Tongue (tissue), 3 donors: ENCODE measurements at places on chromosomes 13 and 19. TPM values are rescaled to one million over a fixed set of nuclear protein-coding genes. Genes with fewer than 3 reads are reported as not detected.

DNA sequence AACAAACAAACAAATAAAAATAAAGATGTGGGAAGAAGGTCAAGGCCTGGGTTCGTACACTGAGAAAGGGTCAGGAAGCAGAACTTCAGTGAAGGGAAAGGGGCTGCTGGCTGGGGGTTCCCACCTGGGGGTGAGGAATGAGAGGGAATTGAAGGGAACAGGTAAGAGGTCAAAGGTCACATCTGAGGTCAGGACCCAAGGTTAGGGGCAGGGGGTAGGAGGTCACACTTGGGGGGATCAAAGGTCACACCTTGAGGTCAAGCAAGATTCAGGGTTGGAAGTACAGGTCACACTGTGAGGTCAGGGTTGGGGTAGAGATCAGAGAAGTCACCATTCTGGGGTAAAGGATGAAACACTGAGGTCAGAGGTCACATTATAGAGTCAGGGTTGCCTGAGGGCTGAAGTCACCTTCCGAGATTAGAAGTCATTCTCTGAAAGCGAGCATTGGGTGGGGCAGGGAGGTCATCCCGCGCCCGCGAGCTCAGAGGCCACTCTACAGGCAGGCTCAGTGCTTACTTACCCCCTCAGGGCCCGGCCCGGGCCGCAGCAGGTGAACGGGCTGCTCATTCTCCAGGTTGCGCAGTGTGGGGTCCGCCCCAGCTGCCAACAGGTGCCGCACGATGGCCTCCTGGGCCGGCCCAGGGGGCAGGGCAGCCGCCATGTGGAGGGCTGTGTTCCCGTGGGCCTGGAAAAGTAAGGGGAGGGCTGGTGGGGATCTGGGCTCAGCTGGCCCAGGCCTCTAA lies 10.8 kb downstream of the NFKBID start:
- no peak for DNase-seq

DNA sequence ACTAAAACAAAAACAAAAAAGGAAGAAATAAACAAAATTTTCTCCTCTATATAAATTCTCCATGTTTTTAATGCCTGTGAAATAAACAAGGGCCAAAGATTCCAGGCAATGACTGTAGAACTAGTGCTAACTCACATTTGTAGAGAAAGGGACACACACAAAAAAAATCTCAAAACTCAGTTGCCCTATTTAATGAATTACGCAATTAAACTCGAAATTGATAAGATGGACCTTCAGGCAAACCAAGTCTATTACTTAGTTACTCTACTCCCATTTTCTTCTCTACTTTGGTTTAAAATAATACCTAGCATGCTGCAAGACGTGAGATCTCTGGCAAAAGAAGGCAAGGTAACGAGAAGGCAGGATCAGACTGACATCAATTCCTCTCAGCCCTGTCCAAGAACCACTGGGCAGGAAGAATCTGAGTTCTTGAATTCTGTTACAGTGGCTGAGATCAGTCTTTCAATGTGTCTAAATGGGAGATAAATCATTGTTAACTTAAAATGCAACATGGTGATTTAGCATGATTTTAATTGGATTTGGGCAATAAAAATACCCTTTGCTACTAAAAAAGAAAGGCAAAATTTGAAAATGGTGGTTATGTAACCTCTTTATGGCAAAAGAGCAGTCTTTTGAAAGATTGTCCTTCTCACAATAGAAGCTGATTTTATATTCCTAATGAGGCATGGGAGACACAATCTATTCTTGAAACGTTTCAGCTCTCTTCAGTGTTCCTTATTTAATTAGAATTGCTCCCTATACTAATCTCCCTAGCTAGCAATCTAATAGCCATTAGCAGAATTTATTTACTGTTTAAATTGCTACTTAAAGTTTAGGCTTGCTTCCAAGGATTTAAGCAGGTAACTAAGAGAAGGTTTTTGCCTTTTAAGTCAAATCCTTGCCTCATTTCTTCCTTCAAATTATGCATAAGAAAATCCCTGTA lies 25.9 kb downstream of the SPRY2 start:
- DNase-seq, result no peak

GRCh38 chr19:43784241-43784980 lies 3.6 kb upstream of the KCNN4 start:
- DNase-seq, result no peak

DNA sequence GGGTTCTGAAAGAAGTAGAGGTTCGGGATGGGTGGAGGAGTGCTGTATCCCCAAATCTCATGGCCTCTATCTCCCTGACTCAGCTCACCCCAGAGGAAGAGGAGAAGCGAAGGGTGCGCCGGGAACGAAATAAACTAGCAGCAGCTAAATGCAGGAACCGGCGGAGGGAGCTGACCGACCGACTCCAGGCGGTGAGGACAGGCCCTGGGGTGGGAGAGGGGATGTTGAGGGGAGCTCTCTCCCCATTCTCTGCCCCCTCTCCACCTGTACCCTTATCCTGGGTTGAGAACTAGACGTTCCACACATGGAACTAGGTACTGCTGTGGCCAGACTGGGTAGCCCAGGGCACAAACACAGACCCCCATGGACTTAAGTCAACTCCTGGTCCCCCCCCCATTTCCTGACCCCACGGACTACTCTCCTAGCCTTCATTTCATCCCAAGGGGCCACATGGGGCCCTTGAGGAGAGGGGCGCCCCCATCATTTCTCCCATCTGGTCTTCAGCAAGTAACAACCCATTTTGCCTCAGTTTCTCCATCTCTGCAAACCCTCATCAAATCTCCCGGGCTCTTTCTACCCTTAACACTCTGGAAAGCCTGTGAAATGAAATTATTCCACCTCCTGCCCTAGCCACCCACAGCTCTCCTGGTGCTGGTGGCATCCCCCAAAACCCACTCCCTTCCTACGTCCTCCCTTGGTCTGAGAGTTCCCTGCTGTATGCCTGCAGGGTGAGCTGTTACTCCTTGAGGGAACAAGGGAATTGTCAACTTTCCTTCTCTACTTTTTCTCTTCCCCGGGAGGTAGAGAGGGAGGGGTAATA lies 3.5 kb downstream of the FOSB start:
- peak; percentile 61 for DNase-seq

DNA sequence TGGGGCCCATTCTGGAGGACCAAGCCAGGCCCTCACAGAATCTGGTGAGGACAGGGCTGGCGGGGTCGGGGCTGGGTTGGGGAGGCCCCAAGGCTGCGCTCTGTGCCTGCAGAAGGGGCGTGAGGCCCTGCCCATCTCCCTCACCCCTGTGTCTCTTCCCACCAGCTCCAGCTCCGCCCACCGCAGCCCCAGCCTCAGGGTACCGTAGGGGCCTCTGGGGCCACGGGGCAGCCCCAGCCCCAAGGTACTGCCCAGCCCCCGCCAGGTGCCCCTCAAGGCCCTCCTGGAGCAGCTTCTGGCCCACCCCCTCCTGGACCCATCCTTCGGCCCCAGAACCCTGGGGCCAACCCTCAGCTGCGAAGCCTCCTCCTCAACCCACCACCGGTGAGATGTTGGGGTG lies 15.4 kb upstream of the PTOV1 start:
- no peak for DNase-seq

DNA sequence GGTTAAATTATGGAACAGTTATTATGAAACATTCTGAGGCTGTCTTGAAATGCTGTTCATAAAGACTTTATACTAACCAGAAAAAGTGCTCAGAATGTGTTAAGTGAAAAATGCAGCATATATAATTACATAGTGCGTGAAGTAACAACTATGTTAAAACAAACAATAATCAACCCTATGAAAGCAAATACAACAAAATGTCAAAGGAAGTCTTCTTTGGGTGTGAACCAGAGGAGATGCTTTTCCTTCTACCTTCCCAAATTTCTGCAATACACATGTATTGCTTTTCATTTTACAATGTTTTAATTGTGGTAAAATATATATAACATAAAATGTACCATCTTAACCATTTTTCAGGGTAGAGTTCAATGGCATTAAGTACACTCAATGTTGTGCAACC lies 45.7 kb downstream of the F2RL3 start:
- DNase-seq, result no peak

GRCh38 chr19:48613852-48614435 lies 932 bp downstream of the FAM83E start:
- no peak for DNase-seq

DNA sequence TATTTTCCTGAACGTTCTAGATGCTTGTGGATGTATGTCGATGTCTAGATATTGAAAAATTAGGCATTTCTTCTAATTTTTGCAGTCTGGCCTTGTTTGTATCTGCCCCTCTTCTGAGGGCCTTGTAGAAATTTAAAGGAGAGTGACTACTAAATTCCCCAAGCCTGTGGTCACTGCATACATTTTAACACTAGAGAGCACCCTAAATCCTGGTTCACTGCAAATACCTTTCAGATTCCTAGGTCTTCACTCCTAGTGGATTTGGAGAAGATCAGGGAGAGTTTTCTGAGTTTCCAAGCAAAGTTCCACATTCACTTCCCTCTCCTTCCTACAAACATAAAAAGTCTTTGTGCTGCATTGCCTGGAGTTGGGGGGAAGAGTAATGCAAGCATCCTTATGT lies 1272.5 kb downstream of the OLFM4 start:
- no peak for DNase-seq

DNA sequence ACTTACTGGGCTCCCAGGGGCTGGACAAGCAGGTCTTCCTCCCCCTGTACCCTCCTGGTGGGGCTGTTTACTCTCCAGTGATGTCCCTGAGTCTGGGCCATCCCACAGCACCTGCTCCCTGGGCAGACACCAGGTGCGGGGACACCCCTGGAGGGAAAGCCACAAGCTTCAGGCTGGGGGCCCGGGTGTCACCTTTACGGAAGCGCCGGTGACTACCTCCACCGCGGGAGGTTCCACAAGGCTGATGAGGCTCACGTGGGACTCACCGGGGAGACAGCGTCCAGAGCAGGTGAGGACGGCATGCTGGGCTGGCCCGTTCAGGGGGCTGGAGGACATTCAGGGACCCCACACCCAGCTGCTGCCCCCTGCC lies 24.9 kb downstream of the NFILZ start:
- no peak for DNase-seq

GRCh38 chr19:12865746-12866415 lies 15.4 kb downstream of the DNASE2 start:
- no peak for DNase-seq

GRCh38 chr13:32019612-32020233 lies 11.9 kb upstream of the FRY start:
- DNase-seq, result peak; percentile 85

- DNase-seq, result no peak
These were observed 24.6 kb downstream of the NAXD start for GRCh38 chr13:110639935-110640334.

GRCh38 chr19:33809960-33810359 lies 13.3 kb downstream of the KCTD15 start:
- DNase-seq, result no peak

DNA sequence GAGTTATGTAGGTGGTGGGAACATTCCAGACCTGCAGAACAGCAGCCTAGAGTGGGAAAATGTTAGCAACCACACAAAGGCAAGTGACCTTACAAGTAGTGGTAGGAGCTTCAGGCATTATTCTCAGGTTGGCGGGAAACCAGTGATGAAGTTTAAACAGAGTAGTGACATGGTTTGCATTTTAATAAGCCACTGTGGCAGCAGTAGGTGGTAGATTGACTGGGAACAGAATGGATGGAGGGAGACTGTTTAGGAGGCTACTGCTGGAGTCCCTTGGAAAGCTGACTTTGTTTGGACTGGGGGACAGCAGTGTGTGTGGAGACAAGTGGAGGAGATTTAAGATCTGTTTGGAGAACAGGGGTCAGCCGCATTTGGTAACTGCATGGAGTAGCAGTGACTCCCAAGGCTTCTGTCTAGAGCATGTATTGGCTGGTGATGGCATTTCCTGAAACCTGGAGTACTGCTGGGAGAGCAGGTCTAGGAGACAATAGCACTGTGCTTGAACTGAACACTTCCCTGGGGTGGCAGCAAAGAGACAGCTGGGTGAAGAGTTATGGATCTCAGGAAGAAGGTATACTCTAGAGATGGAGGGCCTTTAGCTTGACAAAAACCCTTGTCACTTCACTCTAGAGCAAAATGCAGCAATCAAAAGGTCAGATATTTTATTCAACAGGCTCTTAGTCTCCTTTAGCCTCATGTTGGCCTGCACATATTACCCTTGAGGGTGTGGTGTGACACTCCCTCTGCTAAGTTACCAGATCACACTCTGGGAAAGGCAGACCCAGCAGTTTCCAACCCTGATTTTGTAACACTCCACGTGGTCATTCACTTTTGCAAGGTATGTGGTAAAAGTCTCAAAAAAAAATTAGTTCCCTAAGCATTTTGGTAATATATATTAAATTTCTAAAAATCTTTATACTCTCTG lies 70.3 kb downstream of the DHRS12 start:
- DNase-seq, result peak; percentile 5

DNA sequence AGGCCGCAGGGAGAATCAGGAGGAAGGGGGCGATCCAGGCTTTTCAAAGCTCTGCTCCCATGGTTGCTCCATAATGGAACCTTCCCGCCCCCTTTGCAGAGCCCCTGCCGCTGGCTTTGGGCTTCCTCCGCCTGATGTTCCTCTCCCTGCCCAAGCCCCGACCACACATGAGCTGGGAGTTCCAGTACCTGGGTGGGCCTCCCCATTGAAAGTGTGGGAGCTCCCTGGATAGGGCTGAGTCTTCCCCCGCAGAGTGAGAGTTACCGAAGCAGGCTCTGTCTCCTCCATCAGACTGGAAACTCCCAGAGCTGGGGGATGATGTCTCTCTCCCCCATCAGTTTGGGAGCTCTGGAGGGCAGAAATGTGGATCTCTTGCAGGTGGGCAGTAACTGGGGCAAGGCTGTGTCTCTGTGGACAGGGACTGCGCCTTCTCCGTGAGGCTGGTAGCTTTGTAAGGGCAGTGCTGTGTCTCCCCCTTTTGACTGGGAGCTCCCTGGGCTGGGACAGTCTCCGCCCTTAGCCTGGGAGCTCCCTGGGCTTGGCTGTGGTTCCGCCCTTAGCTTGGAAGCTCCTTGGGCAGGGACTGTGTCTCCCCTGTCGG lies 722 bp downstream of the DCAF15 start:
- peak; percentile 37 for DNase-seq

- no peak for DNase-seq
These were observed 934.6 kb downstream of the SLITRK1 start for GRCh38 chr13:82947683-82948082.

DNA sequence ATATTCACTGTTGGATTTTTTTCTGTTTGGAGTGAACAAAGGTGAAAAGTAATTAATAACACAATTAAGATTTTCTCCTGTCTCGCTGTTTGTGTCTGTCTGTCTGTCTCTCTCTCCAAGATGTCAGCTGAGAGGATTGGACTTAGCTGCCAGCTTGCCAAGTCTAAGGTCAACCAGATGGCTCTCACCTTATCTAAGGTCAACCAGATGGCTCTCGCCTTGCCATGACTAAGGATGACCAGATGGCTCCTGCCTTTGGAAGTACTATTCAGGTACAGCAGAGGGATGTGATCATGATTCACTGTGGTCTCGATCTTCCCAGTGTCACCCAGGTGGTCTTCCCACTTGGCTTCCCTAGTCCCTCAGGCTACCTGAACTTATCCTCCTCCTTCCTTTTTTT lies 1436.4 kb downstream of the UQCRFS1 start:
- DNase-seq, result no peak

Gene SIAH3
- 0.10 TPM for total RNA-seq

Gene VSTM1
- not detected for total RNA-seq

Gene TMC4
- 4.3 TPM for total RNA-seq

Gene MCF2L
- total RNA-seq, result 60.7 TPM

Gene CERS4
- 41.0 TPM for total RNA-seq

Gene CYP4F8
- not detected for total RNA-seq

Gene CEACAM5
- 5.4 TPM for total RNA-seq

Gene SHANK1
- 6.3 TPM for total RNA-seq

Gene ZNF543
- total RNA-seq, result 19.2 TPM

Gene PGLYRP2
- total RNA-seq, result not detected

Gene KBTBD6
- total RNA-seq, result 22.2 TPM

Gene CACNG6
- 22.2 TPM for total RNA-seq

Gene FOXO1
- 24.1 TPM for total RNA-seq

Gene ATP4B
- total RNA-seq, result not detected
